ENCODE measurements at places on chromosomes 6 and 20. TPM values are rescaled to one million over a fixed set of nuclear protein-coding genes. Genes with fewer than 3 reads are reported as not detected.
A peak's percentile ranks its signal among the peaks of the same experiment; 100 is the strongest.

Gene LINC00237
- 1.8 TPM for total RNA-seq

Gene LY6G6D
- total RNA-seq: not detected

Gene ADGRB3
- total RNA-seq: not detected

Gene SLC44A4
- not detected for total RNA-seq

Gene APOM
- total RNA-seq: 15.8 TPM

Gene GPR63
- total RNA-seq: 0.11 TPM

Gene LGSN
- total RNA-seq: 10.8 TPM

Gene LY6G6C
- 0.88 TPM for total RNA-seq

Gene LIN28B
- 7.9 TPM for total RNA-seq

Gene PSORS1C2
- total RNA-seq: not detected

Gene L3MBTL1
- 8.4 TPM for total RNA-seq

Gene RBPJL
- not detected for total RNA-seq

Gene CALHM4
- 3.4 TPM for total RNA-seq

GRCh38 chr20:10558635-10559187 lies 115.1 kb downstream of the JAG1 start:
- peaks cover 34% of the 10 kb centered on the region for H3K4me1 ChIP-seq
- H3K27ac ChIP-seq: no peak overlapping the region
- H3K36me3 ChIP-seq: no peaks in the 10 kb centered on the region
- H3K27me3 ChIP-seq: no peaks in the 10 kb centered on the region

DNA sequence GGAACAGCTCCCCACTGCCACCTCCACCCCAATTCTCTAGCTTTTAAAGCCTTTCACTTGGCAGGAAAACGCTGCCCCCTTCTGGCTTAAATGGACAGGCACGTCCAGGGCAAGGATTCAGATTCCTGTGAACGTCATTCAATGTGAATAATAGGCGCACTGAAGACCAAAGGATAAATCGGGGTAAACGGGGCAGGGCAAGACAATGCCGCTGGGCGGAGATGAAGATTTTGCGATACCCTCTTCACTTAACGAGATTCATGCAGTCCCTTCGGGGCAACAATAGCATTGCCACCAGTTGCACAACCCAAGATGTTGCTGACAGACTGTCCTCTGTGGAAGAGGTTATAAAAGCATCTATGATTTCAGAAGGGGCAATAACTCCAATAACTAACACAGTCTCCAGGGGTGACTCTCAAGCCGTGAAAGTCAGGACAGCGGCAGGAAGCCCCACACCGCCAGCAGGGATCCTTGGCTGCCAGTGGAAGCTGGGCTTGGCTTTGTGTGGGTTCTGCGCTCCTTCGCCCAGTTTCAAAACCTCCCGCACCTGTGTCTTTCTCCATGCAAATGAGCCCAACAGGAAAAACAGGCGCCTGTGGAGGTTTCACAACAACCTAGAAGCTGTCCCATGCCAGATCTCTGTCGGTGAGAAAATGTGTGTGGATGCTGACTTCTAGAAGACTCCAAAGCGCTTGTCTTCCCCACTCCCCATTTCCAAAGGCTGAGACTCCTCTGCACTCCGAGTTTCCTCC lies 291.8 kb downstream of the BMP7 start:
- H3K27me3 ChIP-seq: peaks cover 1% of the 10 kb centered on the region
- H3K36me3 ChIP-seq: no peaks in the 10 kb centered on the region
- H3K27ac ChIP-seq: no peak overlapping the region
- H3K4me1 ChIP-seq: no peaks in the 10 kb centered on the region

DNA sequence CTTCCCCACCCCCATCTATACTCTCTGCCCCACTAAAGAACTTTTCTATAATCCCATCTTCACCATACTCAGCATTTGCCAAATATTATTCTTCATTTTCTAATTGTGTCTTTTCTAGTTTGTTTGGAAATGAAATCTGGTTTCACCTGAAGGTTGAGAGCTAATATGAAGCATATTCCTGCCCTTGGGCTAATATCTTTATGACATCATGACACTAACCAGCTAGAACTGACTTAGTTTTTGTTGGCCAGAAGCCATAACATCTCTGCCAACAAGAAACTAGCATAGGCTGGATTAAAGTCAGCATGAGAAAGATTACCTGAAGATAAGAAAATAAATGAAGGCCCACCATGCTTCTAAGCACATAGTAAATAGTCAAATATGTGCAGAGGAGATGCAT lies 16.7 kb downstream of the UNC5CL start:
- H3K27ac ChIP-seq: no peak overlapping the region
- no peak overlapping the region for H3K4me3 ChIP-seq
- H3K27me3 ChIP-seq: no peaks in the 10 kb centered on the region
- no peak for DNase-seq
- H3K36me3 ChIP-seq: no peaks in the 10 kb centered on the region

GRCh38 chr6:84390334-84390733 lies 162.9 kb upstream of the CEP162 start:
- H3K27me3 ChIP-seq: no peaks in the 10 kb centered on the region
- H3K36me3 ChIP-seq: no peaks in the 10 kb centered on the region
- no peak overlapping the region for H3K27ac ChIP-seq
- no peaks in the 10 kb centered on the region for H3K4me1 ChIP-seq

DNA sequence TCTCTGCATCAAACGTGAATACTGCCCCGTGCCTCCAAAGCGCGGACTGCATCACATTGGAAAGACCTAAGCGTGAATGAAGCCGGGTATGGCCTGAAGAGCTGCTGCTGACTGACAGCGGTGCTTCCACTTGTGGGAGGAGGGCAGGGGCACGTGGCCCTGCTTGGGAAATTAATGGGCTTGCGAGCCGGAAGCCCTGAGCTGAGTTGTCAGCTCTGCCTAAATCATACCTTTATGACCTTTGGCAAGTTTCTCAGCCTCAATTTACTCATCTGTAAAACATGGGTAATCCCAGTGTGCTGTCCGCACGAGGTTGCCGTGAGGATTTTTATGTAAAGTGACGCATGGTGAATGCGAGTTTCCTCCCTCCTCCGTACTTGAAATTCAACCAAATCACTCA lies 67.0 kb upstream of the FOXQ1 start:
- no peaks in the 10 kb centered on the region for H3K27me3 ChIP-seq
- DNase-seq: no peak
- H3K27ac ChIP-seq: no peak overlapping the region
- H3K4me1 ChIP-seq: no peaks in the 10 kb centered on the region
- H3K36me3 ChIP-seq: no peaks in the 10 kb centered on the region
- no peak overlapping the region for H3K4me3 ChIP-seq

GRCh38 chr6:134508862-134509498 lies 191.1 kb upstream of the SGK1 start:
- no peak overlapping the region for H3K4me3 ChIP-seq
- H3K27ac ChIP-seq: no peak overlapping the region
- DNase-seq: no peak
- H3K4me1 ChIP-seq: no peaks in the 10 kb centered on the region

DNA sequence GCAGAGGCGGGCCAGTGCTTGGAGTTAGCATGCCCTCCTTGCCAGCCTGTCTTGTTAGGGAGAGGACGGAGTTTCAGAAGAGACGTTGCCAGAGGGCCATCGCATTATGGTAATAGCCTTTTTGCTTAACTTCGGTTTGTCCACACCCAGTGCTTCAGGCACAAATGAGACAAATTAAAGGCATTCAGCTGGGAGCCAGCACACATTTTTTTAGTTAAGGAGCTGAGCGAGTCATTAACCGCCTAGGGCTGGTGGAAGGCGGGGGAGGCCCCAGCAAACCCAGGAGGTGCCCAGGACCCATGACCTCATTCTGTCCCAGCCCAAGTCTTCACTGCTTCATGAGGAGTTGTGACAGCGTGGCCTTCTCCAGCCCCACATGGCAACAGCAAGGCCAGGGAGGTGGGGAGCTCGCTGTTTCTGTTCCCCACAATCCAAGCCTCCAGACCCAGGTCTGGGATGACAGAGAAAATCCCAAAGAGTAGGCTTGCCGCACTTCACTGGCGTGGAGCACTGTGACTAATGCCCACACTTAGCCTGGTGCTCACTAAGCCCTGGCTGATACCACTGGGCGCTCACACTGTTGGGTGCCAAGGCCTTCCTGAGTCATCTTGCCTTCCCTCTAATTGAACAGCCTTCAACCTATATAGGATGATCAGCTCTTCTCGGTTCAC lies 237.1 kb downstream of the ANKRD60 start:
- no peak for DNase-seq
- no peaks in the 10 kb centered on the region for H3K4me1 ChIP-seq
- H3K27ac ChIP-seq: no peak overlapping the region
- H3K4me3 ChIP-seq: no peak overlapping the region
- peaks cover 1% of the 10 kb centered on the region for H3K27me3 ChIP-seq

GRCh38 chr20:24836041-24836533 lies 113.0 kb upstream of the CST7 start:
- no peak overlapping the region for H3K4me3 ChIP-seq
- no peaks in the 10 kb centered on the region for H3K36me3 ChIP-seq
- DNase-seq: no peak
- H3K4me1 ChIP-seq: no peaks in the 10 kb centered on the region
- H3K27ac ChIP-seq: no peak overlapping the region
- peaks cover 1% of the 10 kb centered on the region for H3K27me3 ChIP-seq

DNA sequence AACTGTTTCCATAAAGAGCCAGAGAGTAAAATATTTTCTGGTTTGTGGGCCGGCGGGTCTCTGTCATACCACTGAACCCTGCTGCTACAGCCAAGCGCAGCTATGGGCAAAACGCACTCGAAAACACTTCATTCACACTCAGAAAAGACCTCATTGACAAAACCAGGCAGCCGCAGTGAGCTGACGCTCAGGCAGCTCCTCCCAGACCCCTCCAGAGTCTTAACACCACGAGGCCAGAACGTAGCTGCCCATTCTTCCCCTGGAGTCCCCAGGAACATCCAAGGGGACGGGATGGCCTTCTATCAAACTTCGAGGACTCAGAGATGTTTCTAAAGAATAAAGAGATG lies 35.6 kb upstream of the ZBP1 start:
- no peaks in the 10 kb centered on the region for H3K36me3 ChIP-seq
- no peaks in the 10 kb centered on the region for H3K27me3 ChIP-seq
- no peak overlapping the region for H3K27ac ChIP-seq
- H3K4me1 ChIP-seq: no peaks in the 10 kb centered on the region

GRCh38 chr20:25030649-25031207 lies 27.2 kb downstream of the ACSS1 start:
- H3K27ac ChIP-seq: peak overlapping the region; percentile 38
- H3K4me1 ChIP-seq: peaks cover 24% of the 10 kb centered on the region
- no peak for DNase-seq
- H3K27me3 ChIP-seq: no peaks in the 10 kb centered on the region

DNA sequence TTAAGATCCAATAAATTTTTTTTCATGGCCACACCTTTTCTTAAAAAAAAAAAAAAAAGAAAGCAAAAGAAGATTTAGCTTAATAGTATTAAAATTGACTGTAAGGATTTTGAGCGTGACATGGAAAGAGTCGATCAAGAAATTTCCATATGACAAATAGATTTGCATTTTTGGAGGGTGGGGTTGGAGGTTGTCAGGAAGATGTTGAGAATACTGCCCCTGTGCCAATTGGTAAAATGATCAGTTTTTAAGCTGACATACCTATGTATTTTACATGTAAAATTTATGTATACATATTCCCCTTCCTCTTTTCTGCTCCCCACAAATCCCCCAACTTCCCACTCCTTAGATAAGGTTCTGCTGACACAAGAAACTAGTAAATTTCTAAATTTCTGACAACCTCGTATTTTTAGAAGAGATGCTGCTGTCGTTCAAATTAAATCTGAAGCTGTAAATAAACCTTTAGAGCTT lies 520.9 kb downstream of the CD83 start:
- no peaks in the 10 kb centered on the region for H3K27me3 ChIP-seq
- H3K4me3 ChIP-seq: no peak overlapping the region
- H3K36me3 ChIP-seq: no peaks in the 10 kb centered on the region
- DNase-seq: no peak
- H3K27ac ChIP-seq: no peak overlapping the region
- no peaks in the 10 kb centered on the region for H3K4me1 ChIP-seq

DNA sequence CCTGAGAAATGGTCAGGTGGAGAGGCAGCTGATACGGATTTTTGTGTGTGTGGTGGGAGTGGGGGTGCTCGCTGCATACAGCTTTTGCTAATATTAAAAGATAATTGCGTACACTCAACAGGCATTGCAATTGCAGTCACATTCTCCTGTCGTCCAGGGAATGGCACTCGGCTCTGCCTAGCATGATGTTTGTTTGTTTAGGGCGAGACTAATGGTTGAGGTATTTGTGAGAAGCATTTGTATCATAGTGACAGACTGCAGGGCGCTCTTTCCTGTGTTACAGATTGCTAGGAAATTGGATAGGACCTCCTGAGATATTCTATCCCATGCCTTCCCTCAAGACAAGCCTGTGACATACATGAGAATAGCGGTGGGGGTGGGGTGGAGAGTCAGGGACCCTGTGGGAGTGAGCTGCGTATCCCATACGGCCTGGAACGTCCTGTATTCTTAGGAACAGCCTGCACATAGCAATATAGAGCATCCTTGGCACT lies 207.4 kb downstream of the SOX4 start:
- H3K27ac ChIP-seq: no peak overlapping the region
- DNase-seq: no peak
- no peaks in the 10 kb centered on the region for H3K27me3 ChIP-seq
- no peaks in the 10 kb centered on the region for H3K4me1 ChIP-seq

GRCh38 chr6:69732640-69733039 lies 64.2 kb downstream of the LMBRD1 start:
- DNase-seq: no peak
- no peak overlapping the region for H3K4me3 ChIP-seq
- no peaks in the 10 kb centered on the region for H3K27me3 ChIP-seq
- H3K36me3 ChIP-seq: no peaks in the 10 kb centered on the region
- H3K27ac ChIP-seq: no peak overlapping the region
- H3K4me1 ChIP-seq: no peaks in the 10 kb centered on the region

GRCh38 chr20:63734111-63734945 lies 2.1 kb upstream of the LIME1 start:
- no peaks in the 10 kb centered on the region for H3K27me3 ChIP-seq
- no peak overlapping the region for H3K4me3 ChIP-seq
- DNase-seq: no peak
- peaks cover 13% of the 10 kb centered on the region for H3K4me1 ChIP-seq

GRCh38 chr6:89708316-89708715 lies 69.8 kb upstream of the LYRM2 start:
- H3K27ac ChIP-seq: no peak overlapping the region
- DNase-seq: no peak
- peaks cover 2% of the 10 kb centered on the region for H3K36me3 ChIP-seq

GRCh38 chr6:39208223-39208739 lies 21.0 kb downstream of the KCNK5 start:
- peak; percentile 67 for DNase-seq
- H3K27ac ChIP-seq: peak overlapping the region; percentile 96
- H3K27me3 ChIP-seq: no peaks in the 10 kb centered on the region
- peaks cover 82% of the 10 kb centered on the region for H3K4me1 ChIP-seq
- no peak overlapping the region for H3K4me3 ChIP-seq

- H3K27me3 ChIP-seq: no peaks in the 10 kb centered on the region
- H3K4me1 ChIP-seq: peaks cover 35% of the 10 kb centered on the region
- no peak overlapping the region for H3K27ac ChIP-seq
- no peaks in the 10 kb centered on the region for H3K36me3 ChIP-seq
Observed at GRCh38 chr20:47490795-47491194, 10.9 kb upstream of the NCOA3 start.

DNA sequence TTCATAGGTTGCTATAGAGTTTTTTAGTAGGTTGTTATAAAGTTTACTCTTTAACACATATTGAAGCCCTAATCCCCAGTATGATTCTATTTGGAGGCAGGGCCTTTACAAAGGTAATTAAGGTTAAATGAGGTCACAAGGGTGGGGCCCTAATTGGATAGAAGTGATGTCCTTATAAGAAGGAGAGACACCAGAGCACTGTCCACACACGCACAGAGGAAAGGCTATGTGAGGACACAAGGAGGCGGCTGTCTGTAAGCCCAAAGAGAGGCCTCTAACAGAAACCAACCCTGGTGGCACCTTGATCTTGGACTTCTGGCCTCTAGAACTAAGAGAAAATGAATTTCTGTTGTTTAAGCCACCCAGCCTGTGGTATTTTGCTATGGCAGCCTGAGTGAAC lies 98.5 kb downstream of the GJA10 start:
- H3K27ac ChIP-seq: no peak overlapping the region
- H3K4me1 ChIP-seq: no peaks in the 10 kb centered on the region
- no peaks in the 10 kb centered on the region for H3K36me3 ChIP-seq
- H3K27me3 ChIP-seq: no peaks in the 10 kb centered on the region
